ENCODE measurements at places on chromosomes 1 and 21.

- no peak for DNase-seq
Measured at GRCh38 chr1:172350856-172351255, 69.6 kb upstream of the C1orf105 start.

GRCh38 chr21:42505090-42505726, 8.4 kb upstream of the SLC37A1 start:
- no peak for DNase-seq

DNA sequence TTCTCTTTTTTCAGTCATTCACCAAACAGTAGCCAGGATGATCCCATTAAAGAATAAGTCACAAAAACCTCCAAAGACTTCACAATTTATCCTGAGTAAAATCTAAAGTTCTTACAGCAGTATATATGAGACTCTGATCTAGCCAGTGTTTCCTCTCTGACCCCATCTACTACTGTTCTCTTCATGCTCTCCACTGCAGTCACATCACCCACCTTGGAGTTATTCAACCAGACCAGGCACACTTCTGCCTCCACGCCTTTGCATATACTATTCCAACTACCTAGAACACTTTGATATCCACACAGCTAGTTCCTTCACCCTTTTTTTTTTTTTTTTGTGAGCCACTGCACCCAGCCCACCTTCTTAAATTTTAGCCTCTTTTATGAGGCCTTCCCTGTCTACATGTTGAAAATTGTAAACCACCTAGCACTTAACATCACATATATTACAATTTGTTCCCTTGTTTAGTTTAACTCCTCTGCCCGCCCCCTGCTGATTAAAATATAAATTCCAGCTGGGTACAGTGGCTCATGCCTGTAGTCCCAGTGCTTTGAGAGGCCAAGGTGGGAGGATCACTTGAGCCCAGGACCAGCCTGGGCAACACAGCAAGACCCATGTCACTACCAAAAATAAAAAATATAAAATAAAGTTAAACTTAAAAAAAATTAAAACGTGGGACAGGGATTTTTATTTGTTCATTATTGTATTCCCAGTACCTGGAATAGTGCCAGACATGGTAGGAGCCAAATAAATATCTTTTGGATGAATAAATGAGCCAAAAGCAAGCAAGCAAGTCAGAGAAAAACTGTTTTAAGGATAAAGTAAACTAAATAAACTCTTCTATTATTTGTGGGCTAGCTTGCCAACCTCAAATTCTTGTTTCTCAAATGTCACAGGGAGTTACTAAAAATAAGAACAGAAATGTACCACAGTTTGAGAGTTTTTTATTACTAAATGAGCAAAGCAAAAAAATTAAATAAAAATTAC, 35.2 kb upstream of the MUTYH start:
- DNase-seq: no peak

DNA sequence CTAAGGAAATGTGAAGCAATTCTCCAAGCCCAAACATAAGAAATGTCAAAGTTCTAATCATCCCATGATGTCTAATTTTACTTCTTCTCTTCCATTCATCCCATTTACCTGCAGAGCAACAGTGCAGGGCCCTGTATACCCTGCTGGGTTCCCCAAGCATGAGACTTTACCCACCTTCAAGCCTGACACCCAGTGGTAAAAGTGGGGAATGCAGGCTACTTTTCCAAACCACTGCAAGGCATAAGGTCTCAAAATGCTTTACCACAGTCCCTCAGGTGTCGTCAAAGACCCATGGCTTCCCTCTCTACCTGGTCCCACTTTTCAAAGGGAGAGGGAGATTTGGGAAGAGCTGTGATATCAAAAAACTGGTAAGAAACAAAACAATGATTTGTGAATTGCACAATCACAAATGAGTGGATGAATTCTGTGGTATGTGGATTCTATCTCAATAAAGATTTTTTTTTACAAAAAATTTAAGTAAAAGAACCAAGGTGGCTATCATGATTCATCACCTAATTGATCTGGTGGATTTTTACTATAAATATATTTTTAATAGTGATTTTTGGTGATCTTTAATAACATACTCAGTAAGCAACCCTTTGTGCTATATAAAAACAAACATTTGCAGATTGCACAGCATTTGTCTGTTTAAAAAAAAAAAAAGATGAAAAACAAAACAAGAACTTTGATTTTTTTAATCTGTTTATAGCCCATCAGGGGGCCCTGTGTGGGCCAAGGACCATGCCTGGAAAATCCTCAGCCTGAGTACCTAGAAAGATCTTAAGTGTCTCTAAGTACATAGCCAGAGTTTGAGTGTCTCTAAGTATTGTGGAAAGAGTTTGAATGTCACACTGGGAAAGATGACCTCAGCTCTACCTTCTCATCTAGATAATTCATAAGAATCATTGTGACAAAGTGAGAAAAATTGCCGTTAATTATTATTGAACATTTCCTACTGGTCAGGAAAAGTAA, 73.1 kb upstream of the GJB5 start:
- peak; percentile 19 for DNase-seq

DNA sequence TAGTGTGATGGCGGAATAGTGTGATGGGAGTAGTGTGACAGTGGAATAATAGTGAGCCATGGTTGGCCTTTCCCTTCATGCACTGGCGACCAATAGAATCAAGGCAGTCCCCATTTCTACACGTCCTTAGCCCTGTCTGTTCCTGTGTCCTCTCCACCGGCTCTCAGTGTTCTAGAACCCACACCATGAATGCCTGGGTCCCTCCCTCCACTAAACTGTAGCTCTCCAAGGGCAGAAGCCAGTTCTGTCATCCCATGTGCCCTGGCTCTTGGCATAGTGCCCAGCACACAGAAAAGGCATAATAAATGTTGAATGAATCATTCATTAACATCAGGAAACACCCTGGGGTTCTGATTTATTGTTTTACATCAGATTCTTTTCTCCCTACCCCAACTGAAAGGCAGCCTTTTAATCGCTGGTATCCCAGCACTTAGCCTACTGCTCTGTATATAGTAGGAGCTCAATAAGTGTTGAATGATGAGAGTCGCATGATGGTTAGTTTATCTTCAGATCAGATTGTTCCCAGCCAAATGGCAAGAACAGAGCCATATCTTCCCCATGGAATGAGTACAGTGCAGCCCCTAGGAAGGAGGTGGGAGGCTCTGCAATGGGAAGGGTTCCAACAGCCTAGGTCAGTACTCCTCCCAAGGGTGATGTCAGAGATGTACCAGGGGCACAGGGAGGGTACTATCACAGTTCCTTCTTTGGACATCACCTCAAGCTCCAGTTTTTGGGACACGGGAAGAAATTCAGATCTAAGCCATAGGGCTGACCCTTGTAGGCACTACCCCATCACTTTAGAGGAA, 325.7 kb downstream of the HHAT start:
- DNase-seq: no peak

- DNase-seq: no peak
Measured at GRCh38 chr21:26368591-26369320, 198.2 kb upstream of the APP start.

- DNase-seq: no peak
Measured at GRCh38 chr1:110594456-110595352, 11.5 kb downstream of the KCNA2 start.

DNA sequence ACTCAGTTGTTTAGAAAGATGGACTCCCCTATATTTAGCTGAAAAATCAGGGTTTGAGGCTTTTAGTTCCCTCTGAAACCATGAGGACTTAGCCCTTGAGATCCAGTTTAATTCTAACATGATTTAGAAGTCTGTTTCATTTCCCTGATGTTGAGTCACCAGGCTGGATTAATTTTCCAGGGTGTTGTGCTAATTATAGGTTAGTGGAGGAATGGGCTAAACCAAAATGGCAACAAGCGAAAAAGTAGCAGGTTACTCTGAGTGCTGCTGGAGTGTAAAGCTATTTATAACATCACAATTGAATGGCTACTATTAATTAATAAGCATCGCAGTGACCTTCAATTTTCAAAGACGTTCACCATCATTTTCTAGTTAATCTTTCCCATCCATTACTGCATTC, 15.5 kb upstream of the USP24 start:
- DNase-seq: no peak

- DNase-seq: no peak
Measured at GRCh38 chr21:29523646-29524045, 224.9 kb downstream of the BACH1 start.

DNA sequence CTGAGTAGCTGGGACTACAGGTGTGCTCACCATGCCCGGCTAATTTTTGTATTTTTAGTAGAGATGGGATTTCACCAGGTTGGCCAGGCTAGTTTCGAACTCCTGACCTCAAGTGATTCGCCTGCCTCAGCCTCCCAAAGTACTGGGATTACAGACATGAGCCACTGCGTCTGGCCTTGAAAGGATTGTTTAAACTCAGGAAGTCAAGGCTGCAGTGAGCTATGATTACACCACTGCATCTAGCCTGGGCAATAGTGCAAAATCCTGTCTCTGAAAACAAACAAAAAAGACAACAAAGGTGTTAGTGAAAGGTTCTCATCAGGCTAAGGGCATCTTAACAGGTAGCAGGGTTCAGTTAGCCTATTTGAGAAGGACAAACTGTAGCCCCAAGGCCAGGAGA, 14.2 kb upstream of the ZNF496 start:
- no peak for DNase-seq

Data from stimulated activated CD8-positive, alpha-beta memory T cell treated with anti-CD3 and anti-CD28 coated beads, Interleukin-4, amount 100 ng/mL, for 4 hours (primary cell).